Fibroblast of villous mesenchyme (primary cell): ENCODE measurements at places on chromosomes 3 and 15. TPM values are rescaled to one million over a fixed set of nuclear protein-coding genes. Genes with fewer than 3 reads are reported as not detected.

TNIK gene
- total RNA-seq, result 5.2 and 7.7 TPM in 2 replicates

TGM4 gene
- not detected in 2 replicates for total RNA-seq

GORASP1 gene
- 44.9 and 50.9 TPM in 2 replicates for total RNA-seq

ANKUB1 gene
- not detected in 2 replicates for total RNA-seq

PLXND1 gene
- 91.8 and 97.2 TPM in 2 replicates for total RNA-seq

CCR8 gene
- not detected in 2 replicates for total RNA-seq

SLC38A3 gene
- total RNA-seq, result not detected in 2 replicates

ASB7 gene
- 13.8 and 16.1 TPM in 2 replicates for total RNA-seq

TNFAIP8L3 gene
- total RNA-seq, result 0.43 and 0.64 TPM in 2 replicates

DMXL2 gene
- 35.1 and 56.1 TPM in 2 replicates for total RNA-seq

CACNA2D3 gene
- total RNA-seq, result 3.2 and 4.3 TPM in 2 replicates

PCSK6 gene
- 7.7 and 10.4 TPM in 2 replicates for total RNA-seq

GLDN gene
- 0.32 and 0.43 TPM in 2 replicates for total RNA-seq

ANKRD63 gene
- total RNA-seq, result not detected in 2 replicates

NCEH1 gene
- 9.7 and 21.2 TPM in 2 replicates for total RNA-seq

HGD gene
- total RNA-seq, result 0.32 and 0.43 TPM in 2 replicates

FANCD2 gene
- 15.5 and 23.3 TPM in 2 replicates for total RNA-seq

MAP1A gene
- total RNA-seq, result 60.9 and 65.7 TPM in 2 replicates

LIPH gene
- under 0.01 TPM in 2 replicates for total RNA-seq
